ENCODE measurements at places on chromosomes 6 and 20.
A peak's percentile ranks its signal among the peaks of the same experiment; 100 is the strongest.

- DNase-seq = no peak
Observed at GRCh38 chr6:141956046-141956761, 176.5 kb upstream of the GJE1 start.

DNA sequence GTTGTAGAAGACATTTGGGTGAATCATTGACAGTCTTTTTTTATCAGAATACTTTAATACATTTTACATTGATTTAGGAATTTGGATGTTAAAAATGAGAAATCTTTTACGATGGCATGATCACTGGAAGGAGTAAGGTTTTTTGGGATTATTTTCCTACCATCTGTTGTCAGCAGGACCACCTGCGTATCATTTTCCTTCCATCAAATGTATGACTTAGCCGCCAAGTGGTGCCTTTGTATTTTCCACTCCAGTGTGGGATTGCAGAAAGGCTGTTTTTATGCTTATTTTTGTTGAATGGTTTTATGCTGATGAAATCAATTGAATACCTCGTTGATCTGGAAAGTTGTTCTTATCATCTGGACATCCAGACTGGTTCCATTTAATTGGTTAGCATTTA lies 35.8 kb downstream of the AKAP12 start:
- no peak for DNase-seq

DNA sequence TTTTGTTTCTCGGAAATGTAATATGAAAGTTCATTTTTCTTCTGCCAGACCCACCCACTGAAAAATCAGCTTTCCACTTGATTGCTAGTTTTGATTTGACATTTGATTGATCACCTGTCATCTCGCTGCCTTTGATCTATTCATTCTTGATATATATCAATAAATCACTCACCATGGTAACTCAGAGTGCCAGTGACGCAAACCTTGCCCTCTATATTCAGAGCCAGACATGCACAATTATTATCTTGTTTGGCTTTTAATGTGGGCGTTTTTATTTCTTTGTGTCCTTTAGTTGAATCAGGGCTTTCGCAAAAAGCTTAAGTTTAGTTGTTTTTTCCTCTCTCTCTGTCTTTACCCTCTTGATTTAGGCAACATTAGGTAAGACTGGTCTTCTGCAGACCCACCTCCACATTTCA lies 2.0 kb downstream of the TSHZ2 start:
- DNase-seq = peak; percentile 40

DNA sequence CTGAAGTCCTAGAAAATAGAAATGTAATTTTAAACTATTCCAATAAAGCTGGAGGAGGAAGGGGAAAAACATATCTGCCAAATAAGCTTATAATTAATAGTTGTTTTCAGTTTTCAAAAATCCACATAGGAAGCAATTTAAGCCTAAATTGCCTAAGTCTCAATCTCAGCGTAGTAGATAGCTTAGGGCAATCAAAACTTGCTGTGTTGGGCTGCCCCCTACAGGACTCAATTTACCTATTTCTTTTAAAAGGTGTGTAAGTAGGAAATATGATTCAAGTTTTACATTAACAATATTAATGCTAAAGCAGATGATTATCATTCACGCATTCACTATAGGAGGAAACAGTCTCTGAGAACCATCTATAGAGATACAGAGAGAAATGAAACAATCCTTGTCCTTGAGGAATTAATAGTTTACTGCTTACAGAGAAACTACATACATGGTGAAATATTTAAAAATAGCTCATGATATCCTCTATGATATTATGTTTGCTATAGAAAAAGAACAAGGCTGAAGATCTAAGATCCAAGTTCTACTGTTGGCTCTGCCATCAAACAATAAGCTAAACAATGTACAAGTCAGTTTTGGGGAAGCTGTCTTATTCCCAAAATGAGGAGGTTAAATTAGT lies 102.1 kb downstream of the ATG5 start:
- DNase-seq = peak; percentile 70
